ENCODE measurements at places on chromosomes 11 and 22.

GRCh38 chr22:42619261-42620063, 4.8 kb upstream of the POLDIP3 start:
- no peak for DNase-seq

- DNase-seq: no peak
Observed at GRCh38 chr11:90187839-90188238, 35.0 kb downstream of the CHORDC1 start.

- no peak for DNase-seq
Observed at GRCh38 chr22:41873391-41873790, 40.5 kb downstream of the SREBF2 start.

GRCh38 chr11:36377759-36378564, 81.9 kb downstream of the PRR5L start:
- DNase-seq: no peak

- DNase-seq: no peak
Observed at GRCh38 chr11:17300372-17300771, 23.8 kb downstream of the NUCB2 start.

All from Caco-2 (cell line).